Glutamatergic neuron (in vitro differentiated cells): ENCODE measurements at places on chromosomes 7 and 10.

DNA sequence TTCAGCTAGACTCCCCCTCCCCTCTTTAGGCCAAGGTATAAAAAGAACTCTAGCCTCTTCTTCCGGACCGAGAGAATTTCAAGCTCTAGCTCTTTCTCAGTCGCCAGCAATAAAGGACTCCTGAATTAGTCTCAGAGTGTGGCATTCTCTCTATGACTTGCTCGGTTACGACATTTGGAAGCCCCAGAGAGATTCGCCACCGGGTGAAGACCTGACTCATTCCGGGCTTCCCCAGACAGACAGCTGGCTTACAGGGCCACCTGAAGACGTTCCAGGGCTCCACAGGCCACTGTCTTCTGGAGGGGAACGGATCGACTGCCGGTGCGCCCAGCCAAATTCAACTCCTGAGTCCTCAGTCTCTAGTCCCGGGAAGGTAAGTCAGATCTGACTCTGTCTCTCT, at the start of gene AKR1B15:
AKR1B15 (plus strand) TSS at position 234 of the 400 bp plus-strand sequence. CDS start 15,510 bp downstream, outside the sequence.
- DNase-seq = no peak

- no peak for DNase-seq
Observed at GRCh38 chr7:6227294-6227846, 45.1 kb downstream of the CYTH3 start.

DNA sequence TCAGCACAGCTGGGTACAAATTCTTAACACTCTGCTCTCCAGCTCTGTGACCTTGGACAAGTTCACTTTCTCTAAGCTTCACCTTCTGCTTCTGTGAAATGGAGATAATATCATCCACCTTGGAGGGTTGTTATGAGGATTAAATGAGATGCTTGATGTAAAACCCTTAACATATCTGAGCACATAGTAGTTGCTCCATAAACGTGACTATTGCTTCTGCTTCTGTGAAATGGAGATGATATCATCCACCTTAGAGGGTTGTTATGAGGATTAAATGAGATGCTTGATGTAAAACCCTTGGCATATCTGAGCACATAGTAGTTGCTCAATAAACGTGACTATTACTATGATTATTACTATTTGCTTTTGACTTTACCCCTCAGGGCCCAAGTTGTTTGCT, 14.6 kb downstream of the EPHB6 start:
- DNase-seq = no peak

- DNase-seq = no peak
Observed at GRCh38 chr7:150994141-150994837, 3.5 kb downstream of the NOS3 start.

DNA sequence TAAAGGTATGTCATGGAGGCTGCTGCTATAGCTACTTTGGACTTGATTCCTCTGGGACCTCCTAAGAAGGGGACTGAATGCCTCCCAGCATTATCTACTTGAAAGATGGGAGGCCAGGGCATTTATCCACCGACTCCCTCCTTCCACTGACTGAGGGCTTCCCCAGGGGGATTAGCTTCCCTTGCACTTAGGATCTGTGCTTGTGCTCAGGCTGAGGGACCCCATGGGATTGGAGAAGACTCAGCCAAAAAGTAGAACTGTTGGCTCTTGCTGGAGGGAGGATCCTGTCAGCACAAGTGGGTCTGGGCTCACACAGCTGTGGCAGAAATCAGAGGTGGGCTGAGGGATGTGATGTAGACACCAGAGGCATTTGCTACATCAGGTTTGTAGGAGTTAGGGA, 81.5 kb upstream of the SYPL1 start:
- DNase-seq = no peak

- no peak for DNase-seq
Observed at GRCh38 chr10:74049955-74050354, 52.0 kb downstream of the VCL start.

- DNase-seq = no peak
Observed at GRCh38 chr7:20958572-20958971, 171.9 kb upstream of the SP8 start.

DNA sequence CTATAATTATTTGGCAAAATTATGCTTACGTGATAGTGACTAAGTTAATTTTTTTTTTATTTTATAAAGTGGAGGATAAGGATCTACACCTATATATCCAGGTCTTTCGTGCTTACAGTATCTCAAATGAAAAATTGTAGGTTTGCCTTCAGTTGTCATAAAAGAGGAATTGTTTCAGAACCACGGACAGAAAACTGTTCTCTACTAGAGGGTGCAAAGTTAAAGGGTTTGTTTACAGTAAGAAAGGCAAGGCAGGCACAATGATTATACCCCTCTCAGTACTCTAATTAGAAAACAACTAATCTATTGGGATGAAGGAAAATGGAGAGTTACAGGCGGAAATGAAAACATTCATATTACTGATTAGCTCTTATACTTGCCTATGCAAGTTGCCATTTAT, 1.5 kb downstream of the PCLO start:
- DNase-seq = no peak

- no peak for DNase-seq
Observed at GRCh38 chr10:70840836-70841235, 25.1 kb downstream of the SGPL1 start.

DNA sequence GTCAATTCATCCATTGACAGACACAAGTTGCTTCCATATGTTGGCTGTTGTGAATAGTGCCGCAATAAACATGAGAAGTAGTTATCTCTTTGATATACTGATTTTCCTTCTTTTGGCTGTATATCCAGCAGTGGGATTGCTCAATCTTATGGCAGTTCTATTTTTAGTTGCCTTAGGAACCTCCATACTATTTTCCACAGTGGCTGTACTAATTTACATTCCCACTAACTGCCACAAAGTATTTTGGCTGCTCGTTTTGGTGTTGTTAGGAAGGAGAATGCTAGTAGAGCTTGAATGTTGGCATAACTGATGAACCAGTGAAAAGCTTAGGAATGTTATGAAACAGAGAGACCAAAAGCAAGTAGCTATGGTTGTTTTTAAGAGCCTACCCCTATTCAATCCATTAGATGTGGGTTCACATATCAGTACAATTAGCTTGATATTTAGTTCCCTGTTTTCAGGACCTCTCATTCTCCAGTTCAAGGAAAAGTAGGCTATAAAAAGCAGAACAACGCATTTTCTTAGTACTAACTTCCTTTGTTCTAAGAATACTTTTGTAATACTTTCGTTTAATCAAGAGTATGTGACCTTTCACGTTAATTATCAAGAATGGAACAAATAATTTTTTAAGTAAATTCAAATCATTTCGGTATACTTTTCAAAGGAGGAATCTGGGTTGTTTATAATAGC, 100.3 kb downstream of the FAS start:
- no peak for DNase-seq

- DNase-seq = no peak
Observed at GRCh38 chr7:8152489-8153192, 109.3 kb downstream of the ICA1 start.

DNA sequence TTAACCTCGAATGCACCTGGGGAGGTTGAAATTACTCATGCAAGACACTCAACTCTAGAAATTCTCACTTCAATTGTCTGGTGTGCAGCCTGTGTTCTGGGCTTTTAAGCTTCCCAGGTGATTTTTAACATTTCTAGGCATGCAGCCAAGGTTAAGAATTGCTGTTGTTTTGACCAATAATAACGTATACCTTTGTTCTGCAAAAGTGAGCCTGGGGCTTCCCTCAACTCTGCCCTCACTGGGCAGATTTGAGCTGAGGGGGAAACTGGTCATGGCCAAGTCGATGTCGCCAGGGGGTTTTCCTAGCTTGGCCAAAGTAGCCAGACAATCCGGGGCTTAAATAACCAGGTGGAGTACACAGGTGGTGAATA, 568 bp downstream of the PRSS2 start:
- DNase-seq = no peak

- peak; percentile 88 for DNase-seq
Observed at GRCh38 chr10:28668363-28669226, 8.7 kb upstream of the BAMBI start.

DNA sequence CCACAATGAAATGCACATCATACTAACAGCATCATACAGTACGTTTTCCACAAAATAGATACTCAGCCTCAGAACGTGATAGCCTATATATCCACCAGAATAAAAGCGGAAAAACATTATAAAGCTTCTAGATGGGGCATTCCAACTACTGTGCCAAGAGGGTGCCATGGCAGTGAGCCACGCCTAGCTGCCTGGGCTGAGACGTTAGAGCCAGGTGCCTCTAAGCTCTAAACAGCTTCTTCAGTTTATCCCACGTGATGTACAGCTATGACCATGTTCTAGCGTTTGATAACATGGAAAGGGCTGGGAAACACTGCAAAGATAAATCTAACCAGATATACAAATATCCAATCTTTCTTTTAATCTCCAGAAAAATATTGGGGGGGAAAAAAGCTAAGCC, 17.8 kb downstream of the USP6NL start:
- no peak for DNase-seq

GRCh38 chr10:44010873-44011602, 362.4 kb upstream of the ZNF32 start:
- DNase-seq = no peak

- no peak for DNase-seq
Observed at GRCh38 chr7:142582351-142582750, 166.9 kb upstream of the PRSS1 start.

DNA sequence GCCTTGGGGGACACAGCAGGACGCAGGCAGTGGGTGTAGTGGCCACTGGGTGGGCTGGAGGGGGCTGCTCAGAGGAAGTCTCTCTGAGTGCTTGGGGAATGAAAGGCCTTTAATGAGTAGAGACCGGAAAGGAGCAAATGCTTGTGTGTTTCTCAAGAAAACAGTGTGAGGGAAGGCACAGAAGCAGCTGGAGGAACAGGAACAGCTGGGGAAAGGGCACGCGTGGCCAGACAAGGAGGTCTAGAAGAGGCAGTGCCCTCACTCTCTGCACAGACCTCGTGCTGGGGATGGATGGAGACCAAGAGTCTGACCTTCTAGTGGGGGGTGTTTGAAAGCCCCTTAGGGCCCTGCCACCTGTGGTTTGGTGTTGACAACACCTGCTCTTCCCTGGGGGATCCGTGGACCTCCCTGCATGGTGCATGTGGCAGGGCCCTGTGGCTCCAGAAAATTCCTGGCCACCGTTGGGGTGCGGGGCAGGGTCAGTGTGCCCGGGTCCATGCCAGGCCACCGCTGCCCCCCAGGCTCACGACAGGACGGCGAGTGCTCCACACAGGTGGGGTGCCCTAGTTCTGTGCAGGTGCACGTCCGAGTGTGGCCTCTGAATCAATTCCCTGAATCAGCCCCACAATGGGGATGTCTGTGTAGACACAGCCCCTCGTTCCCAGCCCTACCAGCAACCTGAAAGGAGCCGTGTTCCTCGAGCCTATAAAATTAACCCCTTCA, 25.9 kb upstream of the FAM20C start:
- DNase-seq = peak; percentile 15
